ENCODE measurements at places on chromosomes 5 and 9.

DNA sequence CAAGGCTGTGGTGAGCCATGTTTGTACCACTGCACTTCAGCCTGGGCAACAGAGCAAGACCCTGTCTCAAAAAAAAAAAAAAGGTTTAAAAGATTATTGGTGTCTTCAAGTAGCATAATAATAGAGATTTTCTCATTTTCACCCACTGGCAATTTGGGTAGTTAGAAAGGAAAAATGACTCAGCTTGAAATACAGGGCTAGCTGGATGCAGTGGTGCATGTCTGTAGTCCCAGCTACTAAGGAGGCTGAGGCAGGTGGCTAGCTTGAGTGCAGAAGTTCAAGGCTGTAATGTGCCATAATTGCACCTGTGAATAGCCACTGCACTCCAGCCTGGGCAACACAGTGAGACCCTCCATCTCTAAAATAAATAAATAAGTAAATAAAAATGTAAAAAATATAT lies 111.1 kb downstream of the ARRDC3 start:
- peak; percentile 30 for DNase-seq

DNA sequence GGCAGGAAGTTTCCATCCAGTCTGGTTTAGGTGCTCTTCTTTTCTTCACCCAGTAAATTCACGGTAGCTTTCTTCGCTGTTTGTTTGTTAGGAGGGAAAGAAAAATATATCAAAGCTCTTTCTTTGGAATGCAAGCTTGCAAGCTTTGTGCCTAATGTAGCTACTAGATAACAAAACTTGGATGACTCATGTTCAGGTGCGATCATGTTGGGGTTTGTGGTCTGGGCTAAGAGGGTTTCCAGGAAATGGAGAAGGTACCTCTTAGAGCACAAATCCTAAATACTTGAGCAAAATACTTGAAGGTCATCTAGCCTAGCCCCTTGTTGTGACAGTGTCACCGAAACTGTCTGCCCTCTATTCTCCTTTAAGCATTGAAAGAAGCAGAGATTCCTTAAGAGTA lies 17.7 kb downstream of the SRP19 start:
- peak; percentile 76 for DNase-seq

- DNase-seq: no peak
Observed at GRCh38 chr9:130276121-130276520, 10.6 kb downstream of the HMCN2 start.

DNA sequence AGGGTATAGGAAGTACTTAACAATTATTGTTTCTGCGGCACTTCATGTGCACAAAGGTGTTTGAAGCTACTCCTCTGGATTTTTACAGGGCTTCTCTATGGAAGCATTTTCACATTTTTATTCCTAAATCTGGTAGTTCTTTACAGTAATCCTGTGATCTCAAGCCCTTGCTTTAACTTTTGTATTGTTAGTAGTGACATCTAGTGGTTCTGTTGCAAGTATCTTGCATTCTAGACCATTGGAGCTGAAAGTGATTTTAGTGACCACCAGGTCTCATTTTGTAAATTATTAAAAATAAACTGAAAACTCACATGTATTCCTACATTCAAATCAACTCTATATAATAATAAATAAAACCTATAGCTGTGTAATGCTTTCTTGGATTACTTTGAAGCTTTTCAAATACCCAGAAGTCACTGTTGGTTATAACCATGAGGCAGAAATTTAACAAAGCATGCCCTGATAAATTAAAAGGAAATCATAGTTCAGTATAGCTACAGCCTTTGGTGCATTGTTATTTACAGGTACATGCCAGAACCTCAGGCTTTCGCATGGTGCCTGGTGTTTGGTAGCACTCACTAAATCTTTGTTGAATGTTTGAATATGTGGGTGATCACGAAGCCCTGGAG lies 18.9 kb downstream of the RPS23 start:
- no peak for DNase-seq

DNA sequence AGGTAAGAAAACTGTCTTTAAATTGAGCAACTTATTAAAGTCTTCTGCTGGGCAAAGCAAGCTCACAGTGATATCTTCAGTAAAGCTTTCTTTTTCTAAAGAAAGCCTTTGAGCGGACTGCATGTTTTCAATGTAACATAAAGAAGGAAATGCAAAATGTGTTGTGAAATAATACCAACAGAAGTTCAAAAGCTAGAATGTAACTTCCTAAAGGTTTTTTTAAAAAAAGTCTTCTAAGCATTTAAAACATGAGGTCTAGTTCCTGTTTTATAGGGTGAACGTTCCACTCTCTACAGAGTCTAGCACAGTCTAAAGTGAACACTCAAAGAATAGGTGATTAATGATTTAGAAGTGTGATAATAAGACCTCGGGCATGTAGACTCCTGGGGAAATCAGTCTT lies 62.9 kb downstream of the DENND1A start:
- no peak for DNase-seq

DNA sequence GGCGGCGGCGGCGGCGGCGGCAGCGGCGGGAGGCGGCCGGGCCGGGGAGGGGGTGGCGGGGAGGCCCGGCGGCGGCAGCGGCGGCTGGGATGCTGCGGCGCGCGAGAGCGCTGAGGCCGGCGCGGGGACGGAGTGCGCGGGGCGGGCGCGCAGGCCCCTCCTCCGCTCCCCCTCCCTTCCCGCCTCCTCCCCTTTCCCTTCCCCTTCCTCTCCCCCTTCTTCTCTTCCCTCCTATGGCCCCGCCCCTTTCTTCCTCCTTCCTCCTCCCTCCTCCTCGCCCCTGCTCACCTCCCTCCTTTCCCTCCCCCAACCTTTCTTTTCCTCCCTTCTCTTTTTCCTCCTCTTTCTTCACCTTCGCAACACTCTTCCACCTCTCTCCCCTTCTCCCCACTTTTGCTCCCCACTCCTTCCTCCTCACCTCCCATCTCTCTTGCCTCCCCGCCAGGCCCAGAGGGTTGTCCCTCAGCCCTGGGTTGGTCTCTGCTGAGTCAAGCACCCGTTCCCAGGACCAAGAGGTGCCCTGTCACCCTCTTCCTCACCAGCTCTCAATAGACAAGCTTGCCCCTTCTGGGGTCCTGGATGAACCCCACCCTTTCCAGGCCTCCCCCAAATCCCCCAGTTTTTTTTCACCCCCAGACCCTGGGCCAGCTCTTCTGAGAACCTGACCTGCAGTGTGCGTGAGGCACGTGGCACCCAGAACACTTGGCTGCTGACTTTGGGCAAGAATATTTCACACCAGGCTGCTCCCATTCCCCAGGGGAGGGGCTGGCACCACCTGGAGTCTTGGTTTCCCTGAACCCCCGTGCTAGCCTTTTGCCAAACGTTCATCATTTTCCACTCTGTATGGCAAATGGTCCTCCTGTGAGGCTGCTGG lies at the start of gene SEMA4D:
TSS of gene SEMA4D (minus strand) at position 136 of the 874 bp plus-strand sequence. CDS start 92,657 bp downstream, outside the sequence.
- peak; percentile 83 for DNase-seq

DNA sequence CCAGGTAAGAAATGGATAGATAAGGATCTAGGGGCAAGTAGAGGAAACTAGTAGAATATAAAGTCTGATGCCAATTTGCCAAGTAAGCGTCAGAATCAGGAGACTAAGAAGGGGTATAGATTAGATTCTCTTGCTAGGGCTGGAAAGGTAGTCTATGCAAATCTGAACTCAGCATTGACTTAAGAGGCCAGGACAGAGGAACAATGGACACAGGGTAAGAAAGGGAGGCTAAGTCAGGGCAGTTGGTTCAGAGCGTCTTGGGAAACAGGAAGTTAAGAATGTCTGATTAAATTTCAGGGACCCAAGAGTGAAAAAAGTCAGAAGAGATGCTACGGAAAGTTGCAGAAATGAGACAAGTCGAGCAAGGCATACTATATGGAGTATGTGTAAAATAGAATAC lies 263.2 kb upstream of the HAPLN1 start:
- no peak for DNase-seq

- DNase-seq: no peak
Observed at GRCh38 chr5:175487514-175488222, 9.3 kb downstream of the SFXN1 start.

GRCh38 chr5:112795944-112796678 lies 58.4 kb downstream of the APC start:
- DNase-seq: no peak
